ENCODE measurements at places on chromosomes 1 and 21. TPM values are rescaled to one million over a fixed set of nuclear protein-coding genes. Genes with fewer than 3 reads are reported as not detected.

- peak; percentile 61 for DNase-seq
Measured at GRCh38 chr1:88802950-88803349, 88.4 kb downstream of the GTF2B start.

DNA sequence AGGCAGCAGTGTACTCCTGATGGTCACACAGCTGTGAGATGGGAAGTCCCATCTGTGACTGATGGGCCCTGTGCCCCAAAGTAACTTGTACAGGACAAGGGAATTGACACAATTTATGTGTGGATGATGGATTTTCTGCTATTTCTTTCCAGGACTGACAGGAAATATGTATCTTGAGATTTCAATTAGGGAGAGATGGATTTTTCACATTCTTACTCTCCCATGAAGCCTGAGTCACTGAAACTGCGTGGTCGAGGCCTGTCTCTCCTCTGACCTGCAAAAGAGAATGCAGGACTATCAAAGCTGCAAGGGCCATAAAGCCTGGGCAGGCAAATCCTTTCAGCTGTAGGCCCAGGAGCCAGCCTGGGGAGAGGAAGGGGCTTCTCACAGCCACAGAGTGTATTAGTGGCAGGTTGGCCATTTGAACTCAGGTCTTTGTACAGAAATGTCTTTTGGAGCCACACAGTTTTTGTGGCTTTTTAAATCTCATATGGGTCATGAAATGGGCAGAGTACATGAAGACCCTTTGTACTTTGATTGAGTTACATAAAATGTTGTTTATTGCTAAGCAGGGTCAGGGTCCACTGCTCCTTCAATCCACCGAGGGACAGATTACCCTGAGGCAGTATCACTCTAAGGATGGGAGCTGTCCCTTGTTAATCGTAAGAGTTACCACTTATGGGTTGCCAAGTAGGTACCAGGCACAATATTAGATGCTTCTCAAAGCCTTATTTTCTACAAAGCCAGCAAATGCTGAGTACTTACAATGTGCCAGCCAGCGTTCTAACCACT, 14.8 kb downstream of the ALX3 start:
- DNase-seq: no peak

GRCh38 chr1:172040466-172040865, 199.2 kb downstream of the DNM3 start:
- peak; percentile 73 for DNase-seq

DNA sequence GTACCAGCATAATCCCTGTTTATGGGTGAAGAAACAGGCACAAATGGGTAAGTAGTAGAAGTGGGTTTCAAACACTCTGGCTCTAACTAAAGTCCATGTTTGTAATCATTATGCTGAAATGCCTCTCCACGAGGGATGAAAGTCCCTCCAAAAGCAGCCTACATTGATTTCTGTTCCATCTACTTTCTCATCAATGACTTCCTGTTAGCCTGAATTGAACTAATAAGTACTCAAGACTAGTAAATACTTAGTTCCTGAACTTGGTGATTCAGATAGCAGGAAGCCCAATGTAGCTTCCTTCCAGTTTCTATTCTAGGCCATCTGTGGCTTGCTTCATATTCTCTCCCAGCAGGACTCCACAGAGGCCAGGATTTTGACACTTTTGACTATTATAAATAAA, 11.3 kb upstream of the BACH1 start:
- DNase-seq: peak; percentile 20

- no peak for DNase-seq
Measured at GRCh38 chr1:185421485-185422107, 104.6 kb upstream of the IVNS1ABP start.

- DNase-seq: peak; percentile 27
Measured at GRCh38 chr21:31732597-31733550, 956 bp upstream of the SCAF4 start.

- DNase-seq: no peak
Measured at GRCh38 chr1:230274254-230274653, 151.9 kb downstream of the PGBD5 start.

- peak; percentile 99 for DNase-seq
Measured at GRCh38 chr21:38323721-38324531, 67.1 kb downstream of the KCNJ15 start.

DNA sequence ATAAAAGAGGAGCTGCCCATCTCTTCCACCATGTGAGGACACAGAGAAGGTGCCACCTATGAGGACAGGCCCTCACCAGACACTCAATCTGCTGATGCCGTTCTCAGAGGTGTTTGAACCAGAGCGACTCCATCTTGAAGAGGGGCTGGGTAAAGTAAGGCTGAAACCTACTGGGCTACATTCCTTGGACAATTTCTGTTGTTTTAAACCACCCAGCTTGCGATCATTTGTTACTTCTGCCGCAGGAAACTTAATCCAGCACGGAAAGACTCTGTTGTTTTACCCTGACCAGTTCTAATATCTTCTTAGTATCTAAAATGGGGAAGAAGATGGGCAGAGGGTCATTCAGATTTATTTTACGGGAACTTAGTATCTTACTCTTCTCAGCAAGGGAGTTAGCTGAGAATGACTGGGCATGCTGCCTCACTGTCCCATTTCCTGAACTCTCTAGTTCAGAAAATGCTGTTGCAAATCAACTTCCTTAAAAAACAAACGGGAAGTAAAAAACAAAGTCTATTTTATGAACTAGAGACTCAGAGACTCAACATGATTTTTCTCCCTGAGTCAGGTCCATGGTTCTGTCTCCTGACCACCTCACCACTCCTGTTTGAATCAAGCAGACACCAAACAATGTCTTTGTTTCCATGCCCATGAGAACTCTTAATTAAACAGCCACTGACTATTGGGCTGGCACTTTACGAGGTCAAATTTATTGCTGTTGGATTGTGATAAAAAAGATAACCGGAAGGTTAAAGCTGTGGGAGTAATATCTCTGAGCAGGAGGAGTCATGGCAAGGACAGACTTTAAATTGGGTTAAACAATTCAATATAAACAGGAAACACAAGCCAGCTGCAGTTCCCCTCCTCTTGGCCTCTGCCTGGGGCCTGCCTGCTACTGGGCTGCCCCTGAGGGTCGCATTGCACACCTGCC, 23.8 kb upstream of the IFNAR1 start:
- no peak for DNase-seq

GRCh38 chr1:87084244-87084836, 169.9 kb downstream of the HS2ST1 start:
- DNase-seq: peak; percentile 4

- peak; percentile 30 for DNase-seq
Measured at GRCh38 chr1:223775054-223775453, 62.7 kb downstream of the CAPN2 start.

- no peak for DNase-seq
Measured at GRCh38 chr1:225242611-225243010, 185.2 kb downstream of the LBR start.

- no peak for DNase-seq
Measured at GRCh38 chr1:106200711-106201110, 855.8 kb upstream of the PRMT6 start.

- DNase-seq: peak; percentile 32
Measured at GRCh38 chr21:25638660-25639550, at the start of gene JAM2. Gene JAM2 (plus strand): TSS chr21:25639258. CDS start chr21:25639822, 564 bp downstream.

DNA sequence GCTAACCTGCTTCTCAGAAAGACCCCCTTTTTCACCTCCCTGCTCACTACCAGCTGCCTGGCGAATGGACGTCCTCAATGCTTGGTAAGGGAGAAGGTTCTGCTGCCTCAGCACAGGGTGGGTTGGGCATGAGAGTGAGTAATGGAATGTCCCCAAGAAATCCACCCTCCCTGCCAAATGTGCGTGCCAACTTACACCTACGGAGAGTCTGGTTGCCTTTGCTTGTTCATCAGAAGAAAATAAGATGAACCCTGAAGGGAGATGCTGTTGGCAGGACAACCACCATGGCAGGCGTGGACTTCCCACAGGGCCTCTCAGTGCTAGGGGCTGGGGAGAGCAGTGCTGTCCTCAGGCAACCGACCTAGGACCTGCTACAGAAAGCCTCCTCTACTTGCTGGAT, 106.0 kb downstream of the XCL2 start:
- no peak for DNase-seq

DNA sequence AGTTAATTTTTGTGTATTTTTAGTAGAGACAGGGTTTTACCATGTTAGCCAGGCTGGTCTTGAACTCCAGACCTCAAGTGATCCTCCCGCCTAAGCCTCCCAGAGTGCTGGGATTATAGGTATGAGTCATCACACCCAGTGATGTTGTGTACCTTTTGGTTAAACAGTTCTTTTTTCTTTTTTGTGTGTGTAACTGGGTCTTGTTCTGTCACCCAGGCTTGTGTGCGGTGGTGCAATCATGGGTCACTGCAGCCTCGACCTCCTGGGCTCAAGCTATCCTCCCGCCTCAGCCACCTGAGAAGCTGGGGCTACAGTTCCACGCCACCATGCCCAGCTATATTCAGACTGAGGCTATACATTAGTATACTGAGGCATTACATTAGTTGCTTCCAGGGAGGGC, 37.8 kb downstream of the GABPB2 start:
- peak; percentile 18 for DNase-seq

GRCh38 chr1:99675994-99676393, 30.1 kb downstream of the PALMD start:
- DNase-seq: no peak

DNA sequence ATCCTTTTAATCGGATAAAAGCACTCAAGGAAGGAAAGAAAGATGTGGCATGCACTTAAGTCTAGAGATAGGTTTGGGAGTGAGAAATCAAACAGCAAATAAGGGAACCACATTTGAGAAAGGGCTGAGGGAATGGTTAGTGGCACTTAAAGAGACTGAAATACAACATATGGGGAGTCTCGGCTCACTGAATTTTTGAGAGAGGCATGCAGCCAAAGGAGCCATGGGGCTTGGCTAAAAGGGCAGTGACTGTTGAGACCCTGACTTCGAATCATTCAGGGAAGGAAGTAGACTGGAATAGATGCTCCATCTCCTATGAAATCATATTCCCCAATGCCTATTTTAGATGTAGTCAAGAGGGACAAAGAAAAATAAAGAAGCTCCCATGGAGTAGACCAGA, 58.3 kb upstream of the HAO2 start:
- no peak for DNase-seq

- DNase-seq: no peak
Measured at GRCh38 chr1:53087332-53088285, 25.6 kb downstream of the PODN start.

DNA sequence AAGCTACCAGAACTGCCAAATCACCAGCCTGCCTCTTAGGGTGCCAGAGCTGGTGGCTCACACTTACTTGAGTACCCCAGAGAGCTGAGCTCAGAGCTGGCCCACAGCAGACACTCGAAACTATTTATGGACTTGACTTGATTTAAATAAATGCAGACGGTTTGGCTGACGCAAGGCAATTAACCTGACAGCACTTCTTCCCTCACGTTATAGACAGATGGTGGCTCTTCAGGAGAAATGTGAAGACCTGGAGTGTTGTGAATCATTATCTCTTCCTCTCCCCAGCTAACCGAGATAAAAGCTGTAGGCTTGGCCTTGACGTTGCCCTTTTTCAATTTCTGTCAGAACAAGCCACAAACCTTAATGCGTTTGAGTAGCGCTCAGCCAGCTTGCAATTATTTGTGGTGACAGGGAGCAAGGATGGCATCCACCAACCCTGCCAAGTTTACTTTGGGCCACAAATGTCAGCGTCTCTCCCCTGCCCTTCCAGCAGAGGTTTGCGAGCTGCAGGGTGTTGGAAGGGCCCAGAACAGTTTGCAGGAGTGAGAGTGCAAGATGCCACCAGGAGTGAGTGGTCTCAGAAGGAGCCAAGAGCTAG, 34.0 kb upstream of the BCAR3 start:
- DNase-seq: no peak

DNA sequence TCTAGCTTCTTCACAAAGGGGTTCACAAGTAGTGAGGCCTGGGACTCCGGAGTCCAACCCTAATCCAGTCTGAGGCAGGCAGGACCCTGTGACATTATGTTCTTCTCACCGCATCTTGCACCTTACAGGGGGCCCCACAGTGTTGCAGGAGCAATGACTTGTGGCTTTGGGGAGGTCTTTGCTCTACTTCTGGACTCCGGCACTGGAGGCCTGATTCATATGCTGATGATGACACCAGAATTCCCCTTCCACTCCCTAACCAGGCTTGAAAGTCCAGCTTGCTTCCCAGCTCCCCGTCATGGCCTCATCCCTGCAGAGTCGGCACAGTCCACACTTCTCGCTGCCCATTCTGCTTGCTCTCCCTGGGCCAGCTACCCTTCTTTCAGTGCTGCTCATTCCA, 96.3 kb upstream of the SLC44A3 start:
- DNase-seq: no peak

GRCh38 chr1:100151679-100152078, 18.7 kb downstream of the TRMT13 start:
- no peak for DNase-seq

GRCh38 chr1:38077523-38078147, 31.0 kb upstream of the POU3F1 start:
- peak; percentile 24 for DNase-seq

ELAPOR1 gene
- total RNA-seq: 1.3 TPM

ZBTB7B gene
- 22.2 TPM for total RNA-seq

CCDC190 gene
- total RNA-seq: 0.19 TPM

NBPF14 gene
- 15.1 TPM for total RNA-seq

PADI3 gene
- total RNA-seq: 0.39 TPM

CA6 gene
- not detected for total RNA-seq

ASPM gene
- 33.5 TPM for total RNA-seq

SPRR5 gene
- total RNA-seq: not detected

LCE1E gene
- total RNA-seq: not detected
